ENCODE measurements at places on chromosomes 1 and 21.

DNA sequence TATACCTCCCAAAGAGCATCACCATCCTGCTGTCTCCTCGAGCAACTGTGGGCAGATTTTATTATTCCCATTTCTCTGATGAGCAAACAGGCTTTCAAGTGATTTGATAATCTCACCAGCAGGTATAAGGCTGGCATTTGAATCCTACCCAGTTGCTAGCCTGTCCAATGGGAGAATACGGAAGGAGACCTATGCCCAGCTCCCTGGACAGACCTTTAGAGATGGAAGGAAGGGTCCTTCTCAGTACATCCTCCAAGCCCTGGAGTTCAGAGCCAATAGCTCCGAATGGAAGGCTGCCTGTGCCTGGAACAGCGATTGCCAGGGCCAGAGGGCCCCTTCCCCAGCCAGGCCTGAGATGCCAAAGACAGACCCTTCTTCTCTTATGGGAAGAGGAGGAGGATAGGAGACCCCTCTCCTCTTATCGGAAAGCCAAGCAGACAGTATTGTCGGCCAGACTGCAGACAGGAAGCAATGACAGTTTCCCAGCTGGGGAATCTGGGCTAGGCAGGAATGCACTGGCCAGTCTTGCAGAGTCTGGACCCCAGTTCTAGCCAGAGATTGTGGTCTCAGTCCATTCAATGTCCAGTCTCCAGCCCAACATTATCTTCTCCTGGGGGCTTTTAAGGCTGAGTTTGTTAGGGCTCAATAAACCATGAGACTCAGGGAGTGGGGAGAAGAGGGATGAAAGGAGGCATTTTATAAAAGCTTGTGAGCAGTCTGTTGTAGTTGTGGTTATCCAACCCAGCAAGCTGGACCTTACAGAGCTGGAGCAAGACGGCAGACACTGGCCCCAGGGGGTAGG lies 2.0 kb downstream of the IFFO2 start:
- no peak for DNase-seq

GRCh38 chr1:56526571-56527174 lies 52.7 kb downstream of the PLPP3 start:
- no peak for DNase-seq

DNA sequence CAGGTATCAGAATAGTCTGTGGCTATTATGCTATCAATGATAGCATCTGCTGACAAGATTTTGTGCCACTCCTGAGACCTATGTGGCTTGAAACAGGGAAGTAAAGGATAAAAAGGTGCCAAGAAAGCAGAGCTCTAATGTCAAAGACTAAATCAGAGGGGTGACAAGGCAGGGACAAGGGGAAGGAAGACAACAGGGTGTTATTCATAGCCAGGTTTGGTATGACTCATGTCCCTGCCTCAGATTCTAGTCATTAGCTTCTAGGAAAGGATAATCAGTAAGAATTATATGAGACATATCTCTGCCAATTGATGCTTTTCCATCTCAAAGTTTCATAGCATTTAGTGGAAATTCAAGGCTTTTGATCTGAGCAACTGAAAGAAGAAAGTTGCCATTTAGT lies 31.8 kb upstream of the PLD5 start:
- DNase-seq, result no peak

GRCh38 chr1:145719230-145720079 lies at the start of gene CD160:
TSS of gene CD160 (plus strand) at chr1:145719499. CDS start at chr1:145728328, 8,829 bp downstream.
- no peak for DNase-seq

- DNase-seq, result no peak
These were observed 32.9 kb upstream of the IL12RB2 start for GRCh38 chr1:67274623-67275325.

DNA sequence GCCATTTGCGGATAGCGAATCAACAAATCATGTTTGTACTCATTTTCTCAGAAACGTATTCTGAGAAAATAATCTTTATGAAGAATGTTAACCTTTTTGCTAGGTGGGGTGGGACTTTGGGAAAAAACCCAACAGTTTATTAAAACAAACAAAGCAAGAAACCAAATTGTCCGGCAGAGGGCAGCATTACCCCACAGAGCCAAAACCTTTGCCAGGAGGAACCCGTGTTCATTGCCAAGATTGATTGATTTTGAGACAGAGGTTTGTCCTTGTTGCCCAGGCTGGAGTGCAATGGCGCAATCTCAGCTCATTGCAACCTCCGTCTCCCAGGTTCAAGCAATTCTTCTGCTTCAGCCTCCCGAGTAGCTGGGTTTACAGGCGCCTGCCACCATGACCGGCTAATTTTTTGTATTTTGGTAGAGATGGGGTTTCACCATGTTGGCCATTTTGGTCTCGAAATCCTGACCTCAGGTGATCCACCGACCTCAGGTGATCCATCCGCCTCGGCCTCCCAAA lies 70.8 kb upstream of the RHOU start:
- peak; percentile 6 for DNase-seq

DNA sequence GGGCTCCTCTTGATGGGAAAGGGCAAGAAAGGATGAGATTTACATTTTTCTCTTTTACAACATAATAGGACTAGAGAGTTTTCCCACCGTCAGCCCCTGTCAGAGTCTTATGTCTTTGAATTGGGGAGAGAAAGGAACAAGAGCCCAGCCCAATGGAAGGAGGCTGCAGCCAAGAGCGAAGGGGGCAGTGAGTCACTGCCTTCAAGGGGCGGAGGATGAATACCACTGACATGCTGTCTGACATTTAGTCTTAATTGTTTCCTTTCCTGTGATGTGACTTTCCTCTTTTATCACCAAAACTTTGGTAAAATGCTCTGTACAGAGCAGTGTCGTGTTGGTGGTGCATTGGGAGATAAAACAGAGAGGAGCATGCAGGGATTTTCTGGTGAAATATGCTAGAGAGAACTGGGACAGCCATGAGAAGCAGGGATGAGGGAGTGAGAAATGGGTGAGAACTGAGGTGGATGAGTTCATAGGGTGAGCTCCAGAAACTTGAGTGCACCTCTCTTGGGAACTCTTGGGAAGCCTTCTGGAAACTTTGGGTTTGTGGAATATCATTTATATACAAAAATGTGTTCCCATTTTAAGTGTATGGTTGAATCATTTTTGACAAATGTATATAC lies 179.9 kb upstream of the FGGY start:
- no peak for DNase-seq

GRCh38 chr1:219324629-219325367 lies 151.1 kb downstream of the LYPLAL1 start:
- no peak for DNase-seq
